ENCODE measurements at places on chromosomes 4 and X.

- no peak for DNase-seq
These were observed 9.0 kb downstream of the SSR4 start for GRCh38 chrX:153803211-153804099.

DNA sequence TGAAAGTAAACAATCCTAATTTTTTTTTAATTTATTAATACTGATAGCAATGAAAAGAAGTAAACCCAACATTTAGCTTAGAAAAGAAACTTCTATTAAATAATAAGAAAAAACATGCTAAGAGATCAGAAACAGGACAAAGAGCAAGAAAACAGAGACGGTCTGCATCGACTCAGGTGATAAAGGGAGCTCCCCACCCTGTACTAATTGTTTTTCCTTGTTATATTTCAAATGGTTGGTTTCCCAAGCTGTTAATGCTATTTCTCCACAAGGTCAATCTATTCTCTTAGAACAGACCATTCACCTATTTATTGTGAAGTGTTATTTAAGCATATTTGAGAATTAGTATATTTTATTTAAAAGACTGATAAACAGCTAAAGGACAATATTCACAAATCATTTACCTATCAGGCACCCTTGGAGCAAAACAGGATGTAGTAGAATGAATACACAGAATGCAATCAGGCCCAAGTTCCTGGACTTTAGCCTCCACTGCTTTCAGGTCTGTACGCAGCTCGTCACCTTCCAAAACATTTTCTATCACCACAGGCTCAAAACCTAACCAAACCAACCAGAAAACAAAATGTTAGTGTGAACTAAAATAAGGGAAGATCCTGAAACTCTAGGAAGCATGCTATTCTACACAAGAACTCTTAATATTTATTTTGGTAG, 5.5 kb downstream of the SEPSECS start:
- no peak for DNase-seq

DNA sequence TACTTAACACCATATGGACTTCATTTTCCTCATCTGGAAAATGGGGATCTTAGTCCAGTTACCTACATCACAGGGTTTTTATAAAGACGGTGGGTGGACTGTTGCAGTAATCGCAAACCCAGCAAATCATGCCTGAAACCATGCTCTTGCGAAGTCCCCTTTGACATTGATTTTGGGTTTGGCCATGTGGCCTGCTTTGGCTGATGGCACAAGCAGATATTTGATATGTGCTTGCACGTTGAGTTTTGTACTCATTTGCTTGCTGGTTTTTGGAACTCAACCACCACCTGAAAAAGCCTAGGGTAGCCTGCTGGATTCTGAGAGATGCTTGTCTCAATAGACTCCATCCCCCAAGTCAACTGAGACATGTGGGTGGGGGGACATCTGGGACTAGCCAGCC, 14.4 kb upstream of the KLHL2 start:
- no peak for DNase-seq

DNA sequence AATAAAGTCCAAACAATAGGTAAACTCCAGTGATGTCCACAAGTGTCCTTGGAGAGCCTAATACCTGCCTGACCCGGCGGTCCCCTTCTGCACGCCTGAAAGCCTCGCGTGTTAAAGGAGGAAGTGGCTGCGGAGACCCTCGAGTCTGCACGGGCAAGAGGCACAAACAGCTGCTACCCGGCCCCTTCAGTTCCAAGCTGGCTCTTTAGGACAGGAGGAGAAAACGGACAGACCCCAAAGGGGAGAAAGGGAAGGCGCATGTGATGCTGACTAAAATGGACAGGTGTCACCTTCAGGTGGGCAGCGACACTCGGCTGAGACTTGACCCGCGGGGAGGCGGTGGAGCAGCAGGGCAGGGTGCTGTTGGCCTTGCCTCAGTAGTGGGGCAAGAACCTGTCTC, 102.7 kb upstream of the TENM3 start:
- DNase-seq: no peak

DNA sequence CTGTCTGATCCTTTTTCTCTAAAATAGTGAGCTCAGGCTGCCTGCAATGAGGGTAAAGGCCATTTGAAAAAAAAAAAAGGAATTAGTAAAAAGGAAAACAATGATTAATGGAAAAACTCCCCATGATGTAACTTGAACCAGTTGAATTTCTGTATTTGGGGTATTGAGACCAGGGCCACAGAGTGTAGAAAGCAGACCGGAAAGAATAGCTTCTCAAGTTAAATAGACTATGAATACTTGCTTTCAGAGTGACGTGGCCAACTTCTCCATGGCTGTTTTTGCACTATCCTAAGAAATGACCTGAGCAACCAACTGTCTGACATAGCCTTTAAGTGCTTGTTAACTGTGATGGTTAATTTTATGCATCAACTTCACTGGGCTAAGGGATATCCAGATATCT, 222.1 kb upstream of the INTU start:
- no peak for DNase-seq

DNA sequence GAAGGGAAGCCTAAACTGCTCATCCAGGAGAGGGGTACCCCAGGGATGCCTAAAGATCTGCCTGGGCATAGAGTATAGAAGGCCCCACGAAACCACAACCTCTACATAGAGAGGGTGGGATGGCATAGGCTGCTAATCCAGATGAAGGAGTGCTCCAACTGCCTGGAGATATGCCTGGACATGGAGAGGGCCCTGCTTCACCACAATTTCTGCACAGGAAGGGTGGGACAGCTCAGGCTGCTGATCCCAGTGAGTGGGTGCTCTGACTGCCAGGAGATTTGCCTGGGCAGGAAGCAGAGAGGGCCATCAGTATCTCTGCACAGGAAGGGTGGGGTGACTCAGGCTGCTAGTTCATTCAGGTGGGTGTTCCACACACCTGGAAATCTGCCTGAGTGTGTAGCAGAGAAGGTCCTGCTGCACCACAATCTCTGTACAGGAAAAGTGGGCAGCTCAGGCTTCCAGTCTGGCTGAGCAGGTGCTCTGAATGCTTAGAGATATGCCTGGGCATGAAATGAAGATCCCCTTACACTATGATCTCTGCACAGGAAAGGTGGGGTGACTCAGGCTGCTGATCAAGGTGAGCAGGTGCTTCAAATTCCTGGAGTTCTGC, 61.1 kb downstream of the ZNF518B start:
- no peak for DNase-seq

GRCh38 chr4:69823481-69824186, 36.3 kb downstream of the SULT1E1 start:
- DNase-seq: no peak

DNA sequence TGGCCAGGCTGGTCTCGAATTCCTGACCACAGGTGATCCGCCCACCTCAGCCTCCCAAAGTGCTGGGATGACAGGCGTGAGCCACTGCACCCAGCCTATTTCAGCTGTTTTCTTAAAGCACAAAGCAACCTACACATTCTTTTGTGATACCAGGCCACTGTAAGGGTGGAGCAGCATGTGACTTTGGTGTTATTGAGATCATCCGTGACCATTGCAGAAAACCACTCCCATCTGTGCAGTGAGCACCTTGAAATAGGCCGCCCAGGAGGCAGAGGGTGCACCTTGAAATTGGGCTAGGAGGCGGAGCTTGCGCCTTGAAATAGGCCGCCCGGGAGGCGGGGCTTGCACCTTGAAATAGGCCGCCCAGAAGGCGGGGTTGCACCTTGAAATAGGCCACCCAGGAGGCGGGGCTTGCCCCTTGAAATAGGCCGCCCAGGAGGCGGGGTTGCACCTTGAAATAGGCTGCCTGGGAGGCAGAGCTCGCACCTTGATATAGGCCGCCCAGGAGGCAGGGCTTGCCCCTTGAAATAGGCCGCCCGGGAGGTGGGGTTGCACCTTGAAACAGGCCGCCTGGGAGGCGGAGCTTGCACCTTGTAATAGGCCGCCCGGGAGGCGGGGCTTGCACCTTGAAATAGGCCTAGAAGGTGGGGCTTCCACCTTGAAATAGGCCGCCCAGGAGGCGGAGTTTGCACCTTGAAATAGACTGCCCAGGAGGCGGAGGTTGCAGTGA, 9.0 kb upstream of the SLC25A6 start:
- no peak for DNase-seq

- DNase-seq: no peak
These were observed 32.2 kb upstream of the EIF1AX start for GRCh38 chrX:20173856-20174255.

GRCh38 chrX:104469771-104470170, 96.2 kb upstream of the IL1RAPL2 start:
- DNase-seq: no peak

DNA sequence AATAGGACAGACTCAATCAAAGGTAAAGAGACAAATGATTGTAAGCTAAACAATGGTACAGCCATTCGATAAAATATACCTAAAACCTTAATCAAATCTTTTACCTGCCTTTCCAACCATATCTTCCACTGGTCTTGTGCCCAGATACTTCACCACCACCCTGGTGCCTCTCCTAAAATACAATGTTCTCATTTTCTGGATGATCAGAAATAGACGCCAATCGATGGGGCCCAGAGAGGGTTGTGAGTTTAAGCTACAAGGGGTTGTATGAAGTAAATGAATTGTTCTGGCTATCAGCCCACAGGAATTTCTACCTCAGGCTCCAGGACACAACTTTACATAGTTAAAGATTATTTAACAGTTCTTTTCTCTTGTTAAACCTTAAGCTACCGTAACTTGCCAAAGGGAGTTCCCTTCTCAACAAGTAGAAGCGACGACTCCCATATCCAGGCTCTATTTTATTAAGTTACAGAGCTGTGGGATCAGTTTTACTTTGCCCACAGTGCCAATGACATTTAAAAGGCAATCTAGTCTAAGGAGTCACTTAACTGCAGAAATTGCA, 99.1 kb downstream of the CHRNA9 start:
- DNase-seq: no peak

DNA sequence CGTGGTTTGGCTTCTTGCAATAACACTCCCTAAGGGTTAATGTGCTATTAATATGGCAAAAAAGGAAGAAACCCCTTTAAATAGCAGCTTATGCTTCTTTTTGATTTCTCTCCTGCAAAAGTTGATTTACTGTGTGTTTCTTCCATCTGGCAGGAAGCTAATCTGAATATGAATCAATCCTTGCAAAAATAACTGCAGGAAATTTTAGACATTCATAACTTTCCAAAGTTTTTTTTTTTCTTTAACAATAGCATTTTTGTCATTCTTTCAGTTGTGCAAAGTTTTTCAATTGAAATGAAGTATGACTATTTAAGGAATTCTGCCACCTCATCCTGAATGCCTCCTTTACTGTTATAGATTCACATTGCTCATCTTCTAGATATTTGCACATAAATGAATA, 115.6 kb downstream of the SPANXA1 start:
- no peak for DNase-seq

GRCh38 chrX:18210470-18210869, 10.2 kb downstream of the BEND2 start:
- DNase-seq: no peak

GRCh38 chr4:107034996-107035818, 906 bp downstream of the DKK2 start:
- DNase-seq: no peak

DNA sequence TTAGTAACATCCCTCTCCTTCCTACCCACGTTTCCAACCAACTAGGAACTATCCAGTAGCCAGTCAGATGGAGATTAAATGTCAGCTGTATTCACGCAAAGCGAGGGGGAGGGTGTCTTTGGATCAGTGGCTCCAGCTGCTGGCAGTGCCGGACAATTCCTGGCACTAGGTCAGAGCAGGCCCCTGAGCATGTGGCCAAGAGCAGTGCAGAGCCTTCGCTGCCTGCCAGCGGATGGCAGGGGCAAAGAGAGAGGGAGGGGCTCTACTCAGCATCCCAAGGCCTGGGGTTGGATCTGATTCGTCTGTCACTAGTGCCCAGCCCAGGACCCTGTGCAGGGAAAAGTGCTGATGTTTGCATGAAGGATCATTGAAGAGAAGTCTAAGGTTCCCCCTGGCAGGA, 28.7 kb upstream of the JAKMIP1 start:
- no peak for DNase-seq

GRCh38 chr4:172675232-172675631, 493.4 kb upstream of the GALNT7 start:
- no peak for DNase-seq

- DNase-seq: no peak
These were observed 4.0 kb downstream of the SRPX start for GRCh38 chrX:38216642-38217041.

GRCh38 chr4:133147921-133148689, 989 bp upstream of the PCDH10 start:
- DNase-seq: no peak

DNA sequence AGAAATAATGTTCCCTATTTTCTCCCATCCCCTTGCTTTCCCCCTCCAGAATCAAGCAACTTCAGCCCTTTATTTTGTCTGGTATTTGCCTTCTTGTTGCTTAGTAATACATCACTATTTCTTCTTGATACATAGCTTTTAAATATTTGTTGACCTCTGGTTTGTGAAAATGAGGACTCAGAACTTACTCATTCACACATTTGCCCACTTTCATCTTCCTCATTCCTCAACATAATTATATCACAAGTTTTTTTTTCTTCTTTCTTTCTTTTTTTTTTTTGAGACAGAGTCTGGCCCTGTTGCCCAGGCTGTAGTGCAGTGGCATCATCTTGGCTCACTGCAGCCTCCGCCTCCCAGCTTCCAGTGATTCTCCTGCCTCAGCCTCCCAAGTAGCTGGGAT, 28.9 kb upstream of the NDUFC1 start:
- DNase-seq: no peak

- no peak for DNase-seq
These were observed 6.2 kb downstream of the CHIC2 start for GRCh38 chr4:54058171-54058570.

- DNase-seq: no peak
These were observed 482 bp upstream of the MBTPS2 start for GRCh38 chrX:21838937-21839333.

DNA sequence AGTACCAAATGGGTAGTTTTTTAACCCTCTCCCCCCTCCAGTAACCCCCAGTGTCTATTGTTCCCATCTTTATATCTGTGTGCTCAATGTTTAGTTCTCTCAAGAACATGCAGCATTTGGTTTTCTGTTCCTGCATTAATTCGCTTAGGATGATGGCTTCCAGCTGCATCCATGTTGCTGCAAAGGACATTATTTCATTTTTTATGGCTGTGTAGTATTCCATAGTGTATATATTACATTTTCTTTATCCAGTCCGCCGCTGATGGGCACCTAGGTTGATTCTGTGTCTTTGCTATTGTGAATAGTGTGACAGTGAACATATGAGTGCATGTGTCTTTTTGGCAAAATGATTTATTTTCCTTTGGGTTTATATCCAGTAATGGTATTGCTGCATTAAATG, 31.9 kb upstream of the CLTRN start:
- DNase-seq: no peak

- DNase-seq: no peak
These were observed 9.7 kb downstream of the GIMD1 start for GRCh38 chr4:106358899-106359298.

- DNase-seq: no peak
These were observed 69.6 kb downstream of the AGTR2 start for GRCh38 chrX:116239944-116240840.

GRCh38 chrX:154436374-154436982, 476 bp upstream of the GDI1 start:
- DNase-seq: peak; percentile 63

GRCh38 chr4:42633605-42634388, 23.1 kb downstream of the ATP8A1 start:
- no peak for DNase-seq
